Activated T-helper 2 cell treated with anti-CD3 and anti-CD28 coated beads, Interferon-gamma antibody, Interleukin-2, Interleukin-4, amounts not matched to agents 10 μg/mL and 5 μg/mL and 100 μg/mL, durations not matched to agents 14 hours and 24 hours and 36 hours (primary cell): ENCODE measurements at places on chromosomes 1 and 21.

GRCh38 chr21:38308532-38309119, 51.8 kb downstream of the KCNJ15 start:
- no peak overlapping the region for H3K4me3 ChIP-seq
- no peaks in the 10 kb centered on the region for H3K36me3 ChIP-seq
- H3K4me1 ChIP-seq: peaks cover 9% of the 10 kb centered on the region
- H3K27ac ChIP-seq: no peak overlapping the region
- H3K27me3 ChIP-seq: peaks cover 2% of the 10 kb centered on the region

DNA sequence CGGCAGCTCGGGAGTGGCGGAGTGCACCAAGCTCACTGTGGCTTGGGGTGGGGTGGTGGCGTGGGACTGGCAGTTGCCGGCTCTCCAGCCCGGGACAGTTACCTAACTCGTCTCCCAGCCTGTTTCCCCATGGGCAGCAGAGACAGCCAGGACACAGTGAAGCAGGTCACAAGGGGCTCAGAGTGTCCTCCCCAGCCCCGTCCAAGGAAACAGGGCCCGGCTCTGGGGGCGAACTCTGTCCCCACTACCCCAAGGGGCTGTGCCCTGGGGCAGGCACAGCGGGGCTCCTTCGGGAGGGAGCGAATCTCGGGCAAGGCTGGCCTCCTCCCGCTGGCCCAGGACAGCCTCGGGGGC, 759 bp downstream of the GPR157 start:
- H3K36me3 ChIP-seq: no peaks in the 10 kb centered on the region
- DNase-seq: no peak
- H3K4me3 ChIP-seq: peak overlapping the region; percentile 85

- H3K36me3 ChIP-seq: peaks cover 36% of the 10 kb centered on the region
- H3K27me3 ChIP-seq: no peaks in the 10 kb centered on the region
- no peak overlapping the region for H3K27ac ChIP-seq
- H3K4me3 ChIP-seq: no peak overlapping the region
- H3K4me1 ChIP-seq: peaks cover 12% of the 10 kb centered on the region
- DNase-seq: no peak
These were observed 9.3 kb upstream of the CTRC start for GRCh38 chr1:15428815-15429435.

- no peak overlapping the region for H3K4me3 ChIP-seq
- H3K27me3 ChIP-seq: no peaks in the 10 kb centered on the region
- no peaks in the 10 kb centered on the region for H3K4me1 ChIP-seq
- no peaks in the 10 kb centered on the region for H3K36me3 ChIP-seq
- DNase-seq: no peak
These were observed 100.9 kb upstream of the ST6GALNAC5 start for GRCh38 chr1:76766381-76766780.

DNA sequence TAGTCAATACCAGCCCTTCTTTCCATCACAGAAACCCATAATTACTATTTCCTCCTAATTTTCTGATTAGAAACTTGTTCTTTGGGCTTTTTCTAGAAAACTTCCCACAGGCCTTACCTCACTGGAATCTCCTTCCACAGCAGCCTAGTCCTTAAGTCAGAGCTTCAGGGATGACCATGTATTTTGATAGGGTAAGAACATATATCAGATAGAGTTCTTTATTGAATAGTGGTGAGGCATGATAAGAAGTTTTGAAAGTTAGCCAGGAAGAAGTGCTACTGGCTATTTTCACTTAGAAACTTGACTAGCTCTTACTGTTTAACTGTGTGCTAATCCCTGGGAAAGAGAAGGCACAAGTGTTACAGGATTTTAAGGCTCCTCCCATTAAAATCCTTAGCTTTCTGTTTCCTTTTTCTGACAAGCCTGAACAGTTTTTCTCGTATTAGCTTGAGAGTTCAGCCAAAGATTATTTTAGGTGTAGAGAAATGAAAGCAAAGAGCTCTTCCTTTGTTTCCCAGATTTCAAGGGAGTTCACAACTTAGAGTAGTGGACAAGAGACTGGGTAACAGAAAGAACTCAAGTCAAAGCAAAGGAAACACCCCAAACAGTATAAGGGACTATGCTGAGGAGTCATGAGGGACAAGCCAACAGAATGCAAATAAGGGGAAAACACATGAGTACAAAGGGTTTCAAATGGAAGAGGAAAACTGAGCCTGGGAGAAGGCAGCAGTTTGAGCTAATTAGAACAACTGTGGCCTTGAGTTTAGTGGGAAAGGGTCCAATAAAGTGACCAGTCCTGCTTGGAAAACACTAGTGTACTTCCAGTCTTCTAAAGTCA, 37.2 kb upstream of the AIM2 start:
- no peak overlapping the region for H3K4me3 ChIP-seq
- no peaks in the 10 kb centered on the region for H3K4me1 ChIP-seq
- DNase-seq: no peak
- no peak overlapping the region for H3K27ac ChIP-seq
- H3K36me3 ChIP-seq: no peaks in the 10 kb centered on the region
- H3K27me3 ChIP-seq: peaks cover 22% of the 10 kb centered on the region

DNA sequence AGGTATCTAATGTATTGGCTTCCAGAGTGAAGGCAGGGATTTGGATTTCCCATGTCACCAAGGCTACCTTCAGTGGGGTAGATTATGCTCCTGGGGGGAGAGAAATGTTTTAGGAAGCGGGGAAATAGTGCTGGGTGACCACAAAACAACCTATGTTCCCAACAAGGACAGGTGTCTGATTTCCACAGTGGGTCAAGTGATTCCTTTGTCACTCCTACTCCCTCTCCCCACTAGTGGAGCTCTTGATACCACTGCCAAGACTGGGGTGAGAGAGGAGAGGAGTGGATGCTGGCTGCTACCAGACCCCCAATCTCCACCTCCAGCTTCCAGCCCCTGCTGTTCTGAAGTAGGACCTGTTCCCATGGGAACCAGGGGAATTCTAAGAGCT, 104.3 kb upstream of the FAM78B start:
- H3K4me1 ChIP-seq: peaks cover 4% of the 10 kb centered on the region
- H3K27ac ChIP-seq: no peak overlapping the region
- H3K36me3 ChIP-seq: no peaks in the 10 kb centered on the region
- no peaks in the 10 kb centered on the region for H3K27me3 ChIP-seq
- no peak for DNase-seq
- no peak overlapping the region for H3K4me3 ChIP-seq

- H3K4me1 ChIP-seq: no peaks in the 10 kb centered on the region
- H3K27me3 ChIP-seq: no peaks in the 10 kb centered on the region
- H3K27ac ChIP-seq: no peak overlapping the region
- no peak for DNase-seq
- H3K36me3 ChIP-seq: no peaks in the 10 kb centered on the region
These were observed 1618.7 kb downstream of the AMY1C start for GRCh38 chr1:105368446-105368845.

DNA sequence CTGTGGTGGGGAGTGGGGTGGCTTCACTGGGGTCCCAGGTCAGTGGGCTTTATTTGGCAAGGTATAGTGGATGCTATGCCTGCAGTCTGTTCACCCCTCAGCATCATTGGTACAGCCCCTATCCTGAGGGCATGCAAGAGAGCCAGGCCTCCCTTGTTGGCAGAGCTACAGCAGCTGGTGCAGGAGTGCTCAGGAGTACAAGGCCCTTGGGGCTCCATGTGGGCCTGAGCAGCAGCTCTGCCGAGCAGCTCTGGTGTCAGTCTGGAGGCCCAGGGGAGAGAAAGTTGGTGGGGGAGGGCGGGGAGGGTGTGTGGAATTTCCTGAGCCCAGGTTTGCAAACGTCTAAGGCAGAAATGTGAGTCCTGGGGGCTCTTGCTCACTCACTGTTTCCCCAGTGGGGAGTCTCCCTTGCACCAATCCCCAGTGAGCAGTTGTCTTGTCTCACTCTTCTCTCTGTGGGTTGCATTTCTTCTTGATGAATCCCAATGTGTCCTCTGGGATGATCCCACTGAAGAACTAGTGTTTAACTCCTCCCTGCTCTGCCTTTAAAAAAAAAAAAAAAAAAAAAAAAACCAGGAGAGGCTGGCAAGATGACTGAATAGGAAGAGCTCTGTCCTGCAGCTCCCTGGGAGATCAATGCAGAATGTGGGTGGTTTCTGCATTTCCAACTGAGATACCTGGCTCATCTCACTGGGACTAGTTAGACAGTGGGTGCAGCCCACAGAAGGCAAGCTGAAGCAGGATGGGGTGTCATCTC, 39.5 kb upstream of the CYP4X1 start:
- no peak overlapping the region for H3K27ac ChIP-seq
- H3K27me3 ChIP-seq: peaks cover 9% of the 10 kb centered on the region
- no peaks in the 10 kb centered on the region for H3K36me3 ChIP-seq
- no peaks in the 10 kb centered on the region for H3K4me1 ChIP-seq
- H3K4me3 ChIP-seq: no peak overlapping the region

GRCh38 chr1:22761101-22761500, 50.5 kb downstream of the EPHB2 start:
- H3K4me1 ChIP-seq: no peaks in the 10 kb centered on the region
- no peak overlapping the region for H3K27ac ChIP-seq
- no peak overlapping the region for H3K4me3 ChIP-seq
- no peaks in the 10 kb centered on the region for H3K27me3 ChIP-seq
- no peaks in the 10 kb centered on the region for H3K36me3 ChIP-seq
- DNase-seq: no peak

GRCh38 chr1:94095112-94095637, 25.8 kb downstream of the ABCA4 start:
- no peaks in the 10 kb centered on the region for H3K36me3 ChIP-seq
- DNase-seq: no peak
- peaks cover 11% of the 10 kb centered on the region for H3K27me3 ChIP-seq
- no peak overlapping the region for H3K4me3 ChIP-seq

DNA sequence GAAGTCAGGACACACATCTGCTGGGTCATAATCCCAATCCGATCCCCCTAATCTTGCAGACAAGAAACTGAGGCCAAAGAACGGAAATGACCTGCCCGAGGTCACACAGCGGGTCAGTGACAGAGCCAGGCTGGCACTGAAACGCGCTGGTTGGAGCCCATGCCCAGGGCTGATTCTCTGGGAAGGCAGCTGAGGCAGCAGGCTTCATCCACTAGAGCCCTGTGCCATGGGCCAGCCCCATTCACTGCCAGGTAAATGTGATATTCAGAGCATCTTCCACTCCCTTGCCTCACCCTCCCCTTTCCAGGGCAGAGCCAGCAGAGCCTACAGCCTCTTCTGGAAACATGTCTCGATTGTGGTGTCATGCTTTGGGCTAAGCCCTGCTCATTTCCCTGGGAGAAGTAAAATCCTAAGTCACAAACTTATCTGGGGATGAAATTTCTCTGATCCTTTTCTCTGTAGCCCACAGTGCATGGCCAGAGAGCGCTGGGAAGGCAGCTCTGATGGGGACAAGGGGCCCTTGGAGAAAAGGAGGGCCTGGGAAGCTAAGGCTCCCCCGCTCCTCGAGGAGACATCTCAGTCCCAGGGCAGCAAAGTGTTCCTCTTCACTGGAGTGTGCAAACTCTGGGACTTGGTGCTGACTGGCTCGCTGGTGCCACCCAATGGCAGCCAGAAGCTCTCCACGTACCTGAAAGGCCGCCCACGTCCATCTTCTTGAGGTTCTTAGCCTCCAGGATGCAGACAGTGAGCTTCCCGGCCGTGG, 110.4 kb downstream of the SYT2 start:
- DNase-seq: no peak
- H3K27ac ChIP-seq: no peak overlapping the region
- H3K36me3 ChIP-seq: no peaks in the 10 kb centered on the region
- no peaks in the 10 kb centered on the region for H3K4me1 ChIP-seq
- no peak overlapping the region for H3K4me3 ChIP-seq
- no peaks in the 10 kb centered on the region for H3K27me3 ChIP-seq
